Neuronal stem cell (in vitro differentiated cells): ENCODE measurements at places on chromosomes 7 and 10.

DNA sequence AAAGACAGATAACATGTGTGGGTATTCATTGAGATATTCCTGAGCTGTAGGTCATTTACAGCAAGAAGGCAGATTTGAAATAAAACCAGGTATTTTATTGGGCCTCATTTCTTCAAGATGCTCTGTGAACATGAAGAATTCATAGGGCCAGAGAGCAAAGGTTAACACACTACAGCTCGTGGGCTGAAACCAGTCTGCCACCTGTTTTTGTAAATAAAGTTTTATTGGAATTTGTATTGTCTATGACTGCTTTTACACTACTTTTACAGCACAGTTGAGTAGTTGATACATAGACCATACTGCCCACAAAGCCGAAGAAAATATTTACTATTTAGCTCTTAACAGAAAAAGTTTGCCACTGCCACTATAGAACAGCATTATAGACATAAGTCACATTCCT, 22.1 kb upstream of the LIPA start:
- DNase-seq: no peak

DNA sequence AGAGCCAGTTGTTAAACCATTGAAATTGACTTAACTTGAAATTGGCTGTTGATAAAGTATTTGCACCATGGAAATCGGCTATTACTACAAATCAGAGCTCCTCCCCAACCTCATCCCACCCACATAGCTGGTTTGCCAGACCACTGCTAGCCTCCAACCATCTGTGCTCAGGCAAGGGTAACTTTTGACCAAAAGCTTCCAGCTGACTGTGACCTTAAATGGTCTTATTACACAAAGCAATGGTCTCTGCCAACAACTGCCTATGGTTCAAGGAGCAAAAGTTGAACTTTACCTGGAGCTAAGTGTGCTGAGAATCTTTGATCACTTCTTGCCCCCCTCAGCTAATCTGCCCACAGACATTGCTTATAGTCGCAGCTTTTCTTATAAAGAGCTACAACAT, 48.5 kb upstream of the ADRB1 start:
- no peak for DNase-seq

GRCh38 chr7:151710646-151711434, 166.1 kb downstream of the PRKAG2 start:
- DNase-seq: no peak

GRCh38 chr10:43846187-43846680, 197.6 kb upstream of the ZNF32 start:
- no peak for DNase-seq

- DNase-seq: no peak
Measured at GRCh38 chr10:29256586-29256985, 32.3 kb upstream of the LYZL1 start.

- peak; percentile 91 for DNase-seq
Measured at GRCh38 chr7:115812794-115813193, 217.8 kb downstream of the TFEC start.

GRCh38 chr10:79065091-79065551, 3.6 kb upstream of the ZMIZ1 start:
- no peak for DNase-seq

- no peak for DNase-seq
Measured at GRCh38 chr10:103696411-103697145, 158.8 kb downstream of the SH3PXD2A start.

DNA sequence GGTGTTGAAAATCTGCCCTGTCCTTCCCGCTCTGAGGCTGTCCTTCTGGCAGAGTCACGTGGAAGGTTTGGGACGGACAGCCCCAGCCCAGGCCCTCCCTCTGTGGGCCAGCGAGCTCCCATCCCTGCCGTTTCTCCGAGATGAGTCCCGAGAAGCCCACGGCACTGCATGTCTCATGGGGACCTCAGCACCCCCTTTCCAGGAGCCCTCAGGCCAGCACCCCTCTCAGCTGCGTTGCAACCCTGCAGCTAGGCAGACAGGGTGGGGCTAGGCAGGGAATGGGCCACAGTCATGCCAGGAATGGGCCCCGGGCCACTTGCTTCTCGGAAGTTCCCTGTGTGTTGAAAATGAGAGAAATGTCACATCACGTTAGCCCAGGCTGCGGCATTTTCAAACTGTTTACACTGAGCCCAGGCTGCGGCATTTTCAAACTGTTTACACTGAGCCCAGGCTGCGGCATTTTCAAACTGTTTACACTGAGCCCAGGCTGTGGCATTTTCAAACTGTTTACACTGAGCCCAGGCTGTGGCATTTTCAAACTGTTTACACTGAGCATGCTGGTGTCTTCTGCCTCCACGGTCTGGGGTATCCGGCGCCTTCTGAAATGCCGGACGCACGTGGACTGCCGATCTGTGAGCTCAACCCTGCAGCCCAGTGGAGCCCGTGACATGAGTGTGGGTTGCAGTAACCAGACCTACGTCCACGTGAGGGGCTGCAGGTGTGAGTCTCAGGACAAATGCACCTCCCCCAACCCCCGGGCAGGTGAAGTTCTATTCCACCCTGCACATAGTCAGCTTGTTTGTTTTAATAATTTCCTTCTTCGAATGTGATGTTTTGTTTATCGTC, 42.6 kb downstream of the FAM20C start:
- no peak for DNase-seq

- no peak for DNase-seq
Measured at GRCh38 chr7:132830941-132831340, 250.9 kb downstream of the CHCHD3 start.

GRCh38 chr7:76209310-76209709, 7.6 kb downstream of the SRRM3 start:
- DNase-seq: no peak

DNA sequence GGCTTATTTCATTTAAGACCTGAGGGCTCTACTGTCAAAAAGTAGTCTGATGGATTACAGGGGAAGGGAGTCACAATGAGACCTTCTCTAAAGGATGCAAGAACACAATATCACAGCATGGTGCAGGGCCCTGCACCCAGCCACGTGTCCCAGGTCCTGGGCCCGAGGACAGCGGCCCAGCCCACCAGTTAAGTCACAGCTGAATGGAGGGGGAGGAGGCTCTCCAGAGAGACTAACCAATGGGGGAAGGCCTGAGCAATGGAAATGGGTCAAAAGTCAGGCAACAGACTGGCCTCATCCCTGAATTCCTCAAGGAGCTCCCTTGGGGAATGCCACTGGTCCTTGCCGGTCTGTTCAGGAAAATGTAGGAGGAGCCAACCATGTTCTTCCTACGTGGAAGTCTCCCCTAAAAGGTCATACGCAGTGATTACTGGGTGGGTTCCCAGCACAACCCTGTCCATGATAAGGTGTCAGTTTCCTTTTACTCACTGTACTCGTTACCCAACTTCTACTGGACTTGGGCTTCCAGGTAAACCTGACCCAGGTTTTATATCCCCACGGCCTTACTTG, 28.3 kb downstream of the CCDC3 start:
- no peak for DNase-seq

- DNase-seq: no peak
Measured at GRCh38 chr10:33365871-33366411, 31.5 kb upstream of the NRP1 start.

DNA sequence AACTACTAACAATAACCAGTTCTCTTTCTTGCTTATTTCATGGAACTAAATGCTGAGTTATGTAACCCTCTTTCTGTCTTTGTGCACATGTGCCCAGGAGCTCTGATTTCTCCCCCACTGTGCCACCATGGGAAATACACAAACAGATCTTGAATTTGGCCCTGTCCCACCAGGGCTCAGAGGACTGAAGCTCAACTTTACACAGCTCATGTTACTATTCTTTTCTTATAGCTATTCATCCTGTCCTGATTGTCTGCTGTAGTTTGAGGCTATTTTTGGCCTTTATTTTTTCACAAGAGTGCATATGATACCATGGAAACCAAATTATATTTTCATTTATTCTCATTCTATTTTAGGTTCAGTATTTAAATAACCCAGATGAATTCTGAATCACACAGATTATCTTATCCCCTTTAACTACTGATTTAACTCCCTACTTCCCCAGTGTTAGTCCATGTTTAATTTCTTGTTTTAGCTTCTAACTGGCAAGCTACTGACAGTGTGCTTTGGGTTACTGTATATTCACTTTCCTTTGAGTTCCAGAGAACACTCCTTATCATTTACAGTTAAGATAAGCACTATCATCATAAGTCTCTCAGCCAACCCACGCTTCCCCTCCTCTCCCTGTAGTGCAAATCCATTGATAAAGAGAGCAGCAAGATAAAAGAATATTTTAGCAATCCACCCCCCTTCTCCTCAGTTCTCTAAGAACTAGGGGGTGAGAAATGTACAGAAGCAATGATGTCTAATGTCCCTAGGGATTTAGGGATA, 71.8 kb upstream of the GSDME start:
- DNase-seq: no peak

DNA sequence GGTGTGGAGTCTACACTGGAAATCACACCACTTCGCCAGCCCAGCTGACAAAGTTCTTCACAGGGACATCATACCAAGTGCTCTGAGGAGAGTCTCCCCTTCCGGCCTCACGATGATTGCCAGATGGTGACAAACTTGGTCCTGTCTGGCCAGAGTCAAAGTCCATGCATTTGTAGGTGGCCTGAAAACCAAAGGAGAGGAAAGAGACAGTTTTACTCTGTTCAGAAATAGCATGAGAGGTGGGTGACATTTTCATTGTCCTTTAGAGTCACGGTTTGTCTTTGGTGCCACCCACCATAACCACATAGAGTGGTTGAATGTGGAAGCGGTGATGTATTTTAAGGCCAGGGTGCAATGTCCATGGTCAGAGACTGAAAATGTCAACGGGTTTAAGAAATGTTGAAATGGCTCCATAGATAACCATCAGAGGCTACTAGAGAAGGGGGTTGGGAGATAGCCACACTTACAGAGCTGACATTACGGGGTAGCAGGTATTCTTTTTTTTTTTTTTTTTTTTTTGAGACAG, 33.0 kb downstream of the BTBD16 start:
- DNase-seq: no peak

DNA sequence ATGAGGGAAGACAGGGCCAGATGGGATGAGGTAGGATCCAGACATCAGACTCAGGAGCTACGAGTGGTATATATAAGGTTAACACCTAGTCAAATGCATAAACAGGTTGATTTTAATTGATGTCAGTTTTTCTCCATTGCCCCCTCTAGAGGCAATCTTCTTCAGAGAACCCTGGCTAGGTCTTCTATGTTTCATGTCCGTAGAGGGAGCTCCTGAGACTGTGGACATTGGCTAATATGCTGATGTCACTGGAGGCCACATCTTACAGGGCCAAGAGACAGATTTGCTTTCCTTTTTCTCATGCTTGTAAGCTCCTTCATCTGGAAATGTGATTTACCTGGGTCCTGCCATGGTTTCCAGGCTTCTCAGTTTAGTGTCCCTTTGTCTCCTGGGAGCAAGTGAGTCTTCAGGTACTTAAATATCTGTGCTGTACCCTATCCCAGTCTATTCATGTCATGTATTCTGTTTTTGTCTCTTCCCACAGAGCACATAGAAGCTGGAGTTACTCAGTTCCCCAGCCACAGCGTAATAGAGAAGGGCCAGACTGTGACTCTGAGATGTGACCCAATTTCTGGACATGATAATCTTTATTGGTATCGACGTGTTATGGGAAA, 161.6 kb upstream of the PRSS1 start:
- DNase-seq: peak; percentile 11

DNA sequence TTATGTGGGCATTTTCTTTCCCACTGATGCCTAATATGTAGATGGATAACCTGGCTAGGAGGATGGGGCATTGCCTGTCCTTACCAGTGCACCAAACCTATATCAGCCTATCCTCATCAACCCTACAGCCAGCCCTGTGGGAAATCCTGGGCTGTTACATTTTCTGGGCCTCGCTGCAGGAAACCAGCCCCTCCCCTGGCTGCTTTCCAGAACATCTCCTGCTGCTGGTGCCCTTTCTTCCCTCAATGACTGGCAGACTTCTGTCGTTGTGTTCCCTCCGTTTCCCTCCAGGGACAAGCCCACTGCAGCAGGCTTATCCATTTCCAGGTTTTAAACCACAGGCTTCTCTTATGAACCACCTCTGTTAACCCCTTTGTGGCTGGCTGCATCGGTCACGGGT, 486.1 kb upstream of the COBL start:
- no peak for DNase-seq

DNA sequence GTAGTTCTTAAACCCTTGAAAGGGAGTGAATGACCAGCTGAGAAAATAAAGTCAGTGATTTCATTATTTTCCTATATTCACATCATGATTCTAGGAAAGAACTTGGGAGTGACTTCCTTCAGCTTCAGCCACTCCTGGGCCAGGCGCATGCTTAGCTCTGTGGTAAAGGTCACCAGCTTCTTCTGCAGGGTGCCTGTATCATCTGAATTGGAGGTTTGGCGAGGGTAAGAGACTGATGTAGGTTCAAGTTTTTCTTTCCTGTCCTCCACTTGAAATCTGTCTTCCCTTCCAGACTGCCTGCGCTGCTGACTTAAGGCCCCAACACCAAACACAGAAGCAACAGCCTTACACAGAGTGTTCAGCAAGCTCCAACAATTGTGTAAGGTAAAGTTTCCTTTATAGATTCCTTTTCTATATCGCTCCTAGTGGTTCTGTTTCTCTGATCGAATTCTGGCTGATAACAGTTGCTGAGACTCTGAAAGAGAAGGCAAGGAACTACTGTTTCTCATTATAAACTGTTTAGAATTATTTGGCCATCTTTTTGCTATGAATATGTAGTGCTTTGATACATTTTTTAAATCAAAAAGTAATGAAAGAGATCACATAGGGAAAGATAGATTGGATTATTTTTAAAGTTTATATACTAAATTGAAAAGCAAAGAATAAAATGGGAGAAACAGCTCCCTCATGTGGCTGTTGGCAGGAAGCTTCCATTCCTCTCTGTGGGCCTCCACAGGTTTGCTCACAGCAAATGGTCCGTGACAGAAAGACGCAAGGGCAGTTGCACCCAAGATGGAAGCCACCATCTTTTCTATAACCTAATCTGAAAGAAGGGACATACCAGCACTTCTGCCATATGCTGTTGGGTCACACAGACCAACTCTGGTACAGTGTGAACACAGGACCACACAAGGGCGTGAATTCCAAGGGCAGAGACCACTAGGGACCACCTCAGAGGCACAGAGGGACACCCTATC, 14.0 kb downstream of the GATAD1 start:
- DNase-seq: peak; percentile 18

DNA sequence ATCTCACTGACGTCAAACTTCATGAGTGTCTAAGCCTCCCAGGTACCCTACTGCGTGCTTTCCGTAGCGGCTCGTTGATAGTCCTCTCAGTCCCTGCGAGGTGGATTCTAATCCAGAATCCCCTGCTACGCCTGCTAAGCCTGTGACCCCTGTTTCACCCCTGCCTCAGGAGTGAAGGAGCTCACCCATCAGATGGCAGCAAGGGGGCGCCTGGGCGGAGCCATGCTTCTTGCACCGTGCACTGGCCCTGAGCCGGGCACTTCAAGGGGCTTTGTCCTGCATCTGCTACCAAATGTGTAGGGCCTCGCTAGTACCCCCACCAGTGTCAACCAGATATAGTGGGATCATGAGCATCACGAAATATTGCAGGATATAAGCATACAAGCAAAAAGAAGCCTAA, 918 bp upstream of the STRA8 start:
- DNase-seq: no peak

GRCh38 chr10:5043716-5044115, 40.1 kb upstream of the AKR1C2 start:
- no peak for DNase-seq
